ENCODE measurements at places on chromosomes 3 and 15.

- peak; percentile 24 for DNase-seq
These were observed 40.2 kb downstream of the TRANK1 start for GRCh38 chr3:36904641-36905040.

- no peak for DNase-seq
These were observed 483.3 kb downstream of the TUSC7 start for GRCh38 chr3:117192888-117193287.

- peak; percentile 20 for DNase-seq
These were observed 799 bp downstream of the ABI3BP start for GRCh38 chr3:100992231-100993012.

- no peak for DNase-seq
These were observed 62.7 kb downstream of the TASOR start for GRCh38 chr3:56620371-56620770.

DNA sequence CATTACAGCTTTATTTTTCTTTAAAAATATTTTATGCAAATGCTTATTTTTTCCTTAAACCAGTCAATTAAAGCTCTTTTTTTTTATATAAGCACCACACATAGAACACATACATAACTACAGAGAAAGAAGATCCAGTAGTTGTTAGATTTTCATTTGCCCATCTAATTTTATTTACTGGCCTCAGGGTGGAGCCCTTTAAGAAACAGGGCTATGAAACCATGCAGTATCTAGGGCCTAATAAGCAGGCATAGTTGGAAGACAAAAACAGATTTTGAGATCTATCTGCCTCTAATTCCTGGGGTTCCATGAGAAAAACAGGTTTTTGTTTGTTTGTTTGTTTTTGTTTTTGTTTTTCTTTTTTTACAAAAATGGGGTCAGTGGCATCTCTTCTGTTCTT lies 120.6 kb downstream of the BCHE start:
- DNase-seq: no peak

GRCh38 chr3:14453876-14454638 lies 51.7 kb downstream of the SLC6A6 start:
- DNase-seq: no peak

- no peak for DNase-seq
These were observed 8.2 kb upstream of the LRRC15 start for GRCh38 chr3:194377708-194378107.

DNA sequence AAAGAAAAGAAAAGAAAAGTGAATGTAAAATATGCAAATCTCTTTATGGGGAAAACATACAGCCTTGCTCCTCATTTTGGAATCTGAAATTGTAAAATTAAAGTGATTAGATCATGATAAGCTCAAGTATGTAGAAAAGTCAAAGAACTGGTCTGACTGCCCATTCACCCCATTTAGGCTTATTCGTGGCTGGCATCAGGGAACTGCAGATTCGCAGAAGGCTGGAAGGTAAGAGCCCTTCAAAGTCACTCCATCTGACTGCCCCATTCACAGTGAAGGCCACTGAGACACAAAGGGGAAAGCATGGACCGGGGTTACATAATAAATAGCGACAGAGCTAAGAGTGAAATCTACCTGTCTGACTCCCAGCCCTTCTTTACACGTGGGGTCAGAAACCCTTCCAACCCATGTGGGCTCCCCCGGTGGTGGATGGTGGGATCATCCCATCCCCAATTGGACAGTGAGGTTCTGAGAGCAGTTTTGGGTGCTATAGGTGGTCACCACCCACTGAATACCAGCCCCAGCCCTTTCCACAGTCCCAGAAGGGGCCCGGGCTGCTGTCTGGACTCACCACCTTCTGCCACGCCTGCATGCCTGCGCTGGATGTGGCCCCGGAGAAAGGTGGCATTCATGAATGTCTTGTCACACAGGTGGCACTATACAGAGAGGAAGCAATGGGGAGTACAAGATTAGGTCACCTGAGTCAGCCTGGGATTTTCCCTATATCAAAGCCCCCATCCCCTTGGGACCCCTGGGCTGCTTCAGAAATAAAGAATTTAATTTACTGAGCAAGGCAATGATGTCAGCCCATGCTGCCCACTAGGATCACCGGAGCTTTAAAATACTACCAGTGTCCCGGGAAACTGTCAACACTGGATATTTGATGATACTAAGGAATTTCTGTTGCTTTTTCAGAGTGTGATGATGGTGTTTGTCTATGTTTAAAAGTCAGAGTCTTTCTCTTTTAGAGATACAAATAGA lies 17.9 kb downstream of the DZIP1L start:
- no peak for DNase-seq

GRCh38 chr3:50164984-50165909 lies 10.1 kb downstream of the SEMA3F start:
- DNase-seq: peak; percentile 53

- no peak for DNase-seq
These were observed 5.1 kb downstream of the TEX264 start for GRCh38 chr3:51676102-51676640.

GRCh38 chr15:65042776-65043327 lies 2.3 kb upstream of the SLC51B start:
- no peak for DNase-seq

- DNase-seq: no peak
These were observed 115.2 kb upstream of the TBL1XR1 start for GRCh38 chr3:177312491-177312890.

DNA sequence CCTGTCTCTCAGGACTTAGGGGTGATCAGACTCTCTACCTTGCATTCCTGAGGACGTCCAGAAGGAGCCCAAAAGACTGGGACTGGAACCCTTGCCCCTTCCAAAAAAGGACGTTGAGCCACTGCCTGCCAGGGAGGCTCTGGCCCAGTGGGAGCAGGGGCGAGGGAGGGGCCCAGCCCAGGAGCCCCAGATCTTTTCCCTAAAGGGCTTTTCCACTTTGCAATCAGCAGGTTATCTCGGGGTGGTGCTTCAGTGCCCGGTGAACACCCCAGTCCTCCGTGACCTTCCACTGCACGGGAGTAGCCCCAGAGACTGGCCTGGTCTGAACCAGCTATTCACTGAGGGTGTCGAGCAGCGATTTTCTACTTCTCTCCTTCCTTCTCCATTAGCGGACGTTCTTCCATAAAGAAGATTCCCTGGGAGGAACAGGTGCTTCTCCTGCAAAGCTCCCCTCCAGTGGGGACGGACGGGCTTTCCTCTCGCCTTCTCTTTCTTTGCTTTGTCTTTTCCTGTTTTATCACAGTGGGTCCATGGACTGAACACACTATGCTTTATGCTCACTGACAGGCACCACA lies 113.7 kb downstream of the CHSY1 start:
- DNase-seq: no peak

- peak; percentile 14 for DNase-seq
These were observed 319.5 kb downstream of the KCNH8 start for GRCh38 chr3:19467761-19468160.

DNA sequence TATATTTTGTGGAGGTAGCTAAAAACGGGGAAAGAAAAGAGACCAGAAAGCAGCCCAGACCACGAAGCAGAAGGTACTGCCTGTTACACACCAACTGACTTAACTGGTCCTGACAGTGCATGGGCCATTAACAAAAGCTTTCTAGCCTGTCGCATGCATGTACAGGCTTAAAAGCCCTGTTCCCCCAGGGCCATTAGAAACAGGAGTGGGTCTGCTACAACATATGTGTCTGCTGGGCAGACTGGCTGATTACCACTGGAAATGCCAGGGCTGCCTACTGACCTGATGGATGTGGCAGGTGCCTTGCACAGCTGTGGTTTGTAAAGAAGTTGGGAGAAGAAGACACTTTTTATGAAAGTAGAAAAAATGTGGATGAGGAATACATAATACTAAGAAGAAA lies 137.4 kb downstream of the GAP43 start:
- DNase-seq: no peak

GRCh38 chr15:40451527-40452158 lies 10.9 kb downstream of the BAHD1 start:
- no peak for DNase-seq

GRCh38 chr15:53160092-53160704 lies 370.1 kb upstream of the ONECUT1 start:
- DNase-seq: no peak

DNA sequence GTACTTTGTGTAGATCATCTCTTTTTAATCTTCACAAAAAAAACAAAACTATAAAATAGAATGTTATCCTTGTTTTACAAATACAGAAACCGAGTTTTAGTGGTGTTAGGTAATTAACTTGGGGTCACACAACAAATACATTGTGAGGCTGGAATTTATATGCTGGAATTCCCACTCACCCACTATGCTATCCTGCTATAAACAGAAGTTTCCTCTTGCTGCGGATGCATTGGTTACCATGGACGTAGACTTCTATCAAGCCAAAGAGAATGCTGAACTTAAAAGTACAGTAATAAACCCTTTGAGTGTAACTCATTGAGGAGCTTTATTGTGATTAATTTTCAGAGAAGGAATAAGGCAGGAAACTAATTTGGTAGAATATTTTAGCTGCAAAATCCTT lies 9.2 kb downstream of the SNAP23 start:
- DNase-seq: no peak

DNA sequence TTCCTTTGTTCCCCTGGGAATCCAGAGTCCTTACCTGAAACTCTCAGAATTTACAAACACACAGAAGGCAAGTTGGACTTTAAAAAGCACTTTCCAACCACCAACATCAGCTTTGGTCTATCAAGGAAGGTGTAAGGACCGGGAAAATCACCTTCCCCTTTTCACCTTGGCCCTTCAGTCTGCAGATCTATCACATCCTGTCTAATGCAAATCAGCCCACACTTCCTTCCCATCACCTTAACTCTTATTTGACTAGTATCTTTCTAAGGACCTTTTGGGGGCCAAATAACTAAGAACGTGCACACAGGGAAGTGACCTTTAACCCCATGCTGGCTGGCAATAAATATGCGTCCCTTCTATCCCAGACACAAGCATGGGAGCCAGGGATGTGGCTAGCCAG lies 320.6 kb downstream of the ARRDC4 start:
- DNase-seq: no peak

- no peak for DNase-seq
These were observed 6.0 kb downstream of the KLF15 start for GRCh38 chr3:126351086-126351770.

GRCh38 chr3:161818106-161818505 lies 321.5 kb downstream of the OTOL1 start:
- DNase-seq: no peak

DNA sequence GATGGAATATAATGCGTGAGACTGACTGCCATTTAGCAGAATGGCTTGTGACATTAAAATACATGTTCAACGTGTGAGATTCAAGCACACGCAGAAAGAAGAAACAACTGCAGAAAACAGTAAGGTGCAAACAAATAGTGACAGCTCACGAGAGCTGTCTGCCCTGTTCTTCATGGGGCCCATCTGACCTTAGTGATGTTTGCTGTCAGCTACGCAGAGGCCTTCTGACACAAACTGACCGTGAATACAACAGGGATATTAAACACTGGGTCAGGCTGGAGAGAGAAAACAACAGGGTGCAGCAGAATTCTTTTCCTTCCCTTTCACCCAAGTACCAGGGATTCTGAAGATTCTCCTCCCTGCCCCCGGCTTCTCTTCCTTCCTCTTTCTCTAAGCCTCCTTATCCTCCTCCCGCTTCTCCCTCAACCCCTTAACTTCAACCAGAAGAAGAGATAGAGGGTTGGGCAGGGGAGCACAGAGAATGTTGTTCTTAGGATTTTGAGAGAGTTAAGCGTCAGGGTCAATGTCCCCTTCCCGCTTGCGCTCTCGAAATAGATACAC lies 2.1 kb downstream of the TNFAIP8L3 start:
- no peak for DNase-seq

DNA sequence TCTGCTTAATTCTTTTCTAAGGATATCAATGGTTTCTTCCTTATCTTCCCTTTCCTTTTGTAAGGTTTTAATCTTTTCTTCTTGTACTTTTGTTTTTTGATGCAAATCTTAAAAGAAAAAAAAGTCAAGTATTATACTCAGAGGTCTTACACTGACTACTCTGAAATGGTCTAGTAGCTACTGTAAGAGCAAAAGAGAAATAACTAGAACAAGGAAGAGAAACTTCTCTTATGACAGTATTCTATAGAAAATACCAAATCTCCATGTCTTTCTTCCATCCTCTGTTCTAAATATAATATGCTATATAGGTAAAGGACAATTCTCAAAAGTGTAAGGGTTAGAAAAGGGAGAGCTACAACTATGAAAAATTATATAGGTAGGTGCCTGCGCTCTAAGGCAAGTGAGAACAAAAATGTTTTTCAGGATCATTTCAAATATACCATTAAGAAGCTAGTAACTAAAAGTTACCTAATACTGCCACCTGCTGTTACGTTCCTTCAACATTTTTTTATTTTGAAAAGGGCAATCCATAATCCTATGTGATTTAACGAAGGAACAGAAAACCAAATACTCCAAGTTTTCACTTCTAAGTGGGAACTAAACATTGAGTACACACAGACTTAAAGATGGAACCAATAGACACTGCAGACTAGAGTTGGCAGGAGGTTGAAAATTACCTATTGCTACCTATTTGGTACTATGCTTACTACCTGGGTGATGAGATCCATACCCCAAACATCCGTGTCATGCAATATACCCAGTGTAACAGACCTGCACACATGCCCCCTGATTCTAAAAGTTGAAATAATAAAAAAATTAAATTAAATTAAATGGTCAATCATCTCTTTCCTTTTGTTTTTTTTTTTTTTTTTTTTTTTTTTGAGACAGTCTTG lies 36.7 kb downstream of the CIP2A start:
- peak; percentile 61 for DNase-seq

DNA sequence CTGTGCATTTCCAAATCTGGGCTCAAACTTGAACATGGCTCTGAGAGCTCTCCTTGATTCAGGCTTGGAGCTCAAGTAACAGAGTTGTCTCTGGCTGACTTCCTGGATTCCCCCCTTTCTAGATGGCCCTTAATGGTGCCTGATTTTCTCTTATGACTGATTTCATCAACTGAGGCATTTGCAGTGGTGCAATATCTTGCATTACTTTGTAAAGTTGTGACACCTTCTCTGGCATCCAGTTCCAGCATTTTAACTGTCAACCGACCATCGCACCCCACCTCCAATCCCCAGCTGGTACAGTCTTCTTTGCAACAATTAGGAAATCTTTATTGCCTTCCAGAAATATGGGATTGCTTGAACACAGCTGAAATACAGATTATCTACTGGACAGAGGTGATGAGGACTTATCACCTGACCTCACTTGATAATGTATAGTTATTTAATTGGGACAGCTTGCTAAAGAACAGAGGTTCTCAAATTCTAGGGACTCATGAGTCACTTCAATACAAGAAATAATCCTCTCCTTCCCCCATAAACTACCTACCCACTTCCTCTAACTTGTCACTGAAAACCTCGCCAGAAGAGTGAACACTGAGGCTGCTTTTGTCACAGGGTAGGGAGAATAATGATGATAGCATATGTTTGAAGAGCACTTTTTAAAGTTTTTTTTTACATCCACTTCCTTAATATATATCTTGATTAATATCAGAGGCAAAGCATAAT lies 41.8 kb downstream of the FILIP1L start:
- peak; percentile 48 for DNase-seq

GRCh38 chr15:61116825-61117224 lies 112.3 kb downstream of the RORA start:
- DNase-seq: no peak

GRCh38 chr3:1783995-1784394 lies 314.7 kb upstream of the CNTN4 start:
- DNase-seq: no peak

All from MCF 10A (cell line).